ENCODE measurements at places on chromosomes 5 and 9.
A peak's percentile ranks its signal among the peaks of the same experiment; 100 is the strongest.

DNA sequence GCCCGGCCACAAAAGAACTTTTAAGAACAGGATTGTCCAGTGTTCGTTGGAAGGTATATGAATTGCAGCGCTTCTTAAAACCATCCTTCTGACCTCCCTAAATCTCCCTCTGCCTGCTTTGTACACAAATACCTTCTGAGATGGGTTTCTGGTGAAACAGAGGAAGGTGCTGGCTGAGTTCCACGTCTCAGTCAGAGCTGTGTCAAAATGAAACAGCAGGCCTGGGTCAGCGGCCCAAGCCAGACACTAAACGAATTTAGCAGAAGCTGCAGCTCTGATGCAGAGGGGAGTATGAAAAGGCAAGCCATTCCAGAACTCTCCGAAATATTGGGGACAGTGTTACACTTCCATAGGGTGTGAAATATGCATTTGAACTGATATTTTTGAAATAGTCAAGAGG, 37.8 kb upstream of the CRB2 start:
- DNase-seq: no peak

- DNase-seq: no peak
Observed at GRCh38 chr5:66892716-66893115, 296.5 kb downstream of the MAST4 start.

GRCh38 chr9:94298949-94299599, 29.4 kb downstream of the NUTM2F start:
- no peak for DNase-seq

- DNase-seq: peak; percentile 48
Observed at GRCh38 chr5:14142827-14143545, at the start of gene TRIO. TRIO (plus strand) TSS chr5:14143342; CDS start chr5:14143726, 384 bp downstream.

DNA sequence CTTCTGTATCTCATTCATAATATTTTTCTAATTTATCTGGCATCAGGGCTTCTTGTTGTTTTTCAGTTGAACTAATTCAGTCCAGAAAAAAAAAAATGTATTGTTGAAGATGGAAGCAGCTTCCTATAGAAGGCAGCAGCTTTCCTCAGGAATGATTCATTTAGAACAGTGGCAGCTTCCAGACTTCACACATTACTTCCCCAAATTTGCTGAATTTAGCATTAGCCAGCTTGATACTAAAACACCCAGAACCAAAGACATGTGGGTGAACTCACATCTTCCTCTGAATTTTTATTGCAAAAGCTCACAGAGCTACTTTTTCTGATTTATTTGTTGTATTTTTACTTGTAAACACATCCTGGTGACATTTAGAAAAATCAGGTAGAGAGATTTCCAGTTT, 53.8 kb downstream of the HCN1 start:
- no peak for DNase-seq

GRCh38 chr5:68475476-68475983, 260.0 kb downstream of the PIK3R1 start:
- DNase-seq: no peak

DNA sequence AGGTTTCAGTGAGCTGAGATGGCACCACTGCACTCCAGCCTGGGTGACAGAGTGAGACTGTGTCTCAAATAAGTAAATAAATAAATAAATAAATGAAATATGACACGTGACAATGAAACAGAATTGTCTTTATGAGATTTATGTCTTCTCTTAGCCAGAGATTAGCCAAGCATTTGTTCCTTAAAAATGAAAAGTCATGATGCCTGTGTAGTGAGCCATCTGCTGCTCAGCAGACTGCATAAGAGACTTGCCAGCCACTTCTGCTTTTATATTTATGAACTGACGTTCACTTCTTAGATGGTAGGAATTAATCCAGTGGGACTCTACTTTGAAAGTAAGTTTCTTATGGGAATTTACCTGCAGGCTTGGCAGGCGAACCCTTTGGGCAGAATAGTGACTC, 227.4 kb downstream of the NR3C1 start:
- no peak for DNase-seq

DNA sequence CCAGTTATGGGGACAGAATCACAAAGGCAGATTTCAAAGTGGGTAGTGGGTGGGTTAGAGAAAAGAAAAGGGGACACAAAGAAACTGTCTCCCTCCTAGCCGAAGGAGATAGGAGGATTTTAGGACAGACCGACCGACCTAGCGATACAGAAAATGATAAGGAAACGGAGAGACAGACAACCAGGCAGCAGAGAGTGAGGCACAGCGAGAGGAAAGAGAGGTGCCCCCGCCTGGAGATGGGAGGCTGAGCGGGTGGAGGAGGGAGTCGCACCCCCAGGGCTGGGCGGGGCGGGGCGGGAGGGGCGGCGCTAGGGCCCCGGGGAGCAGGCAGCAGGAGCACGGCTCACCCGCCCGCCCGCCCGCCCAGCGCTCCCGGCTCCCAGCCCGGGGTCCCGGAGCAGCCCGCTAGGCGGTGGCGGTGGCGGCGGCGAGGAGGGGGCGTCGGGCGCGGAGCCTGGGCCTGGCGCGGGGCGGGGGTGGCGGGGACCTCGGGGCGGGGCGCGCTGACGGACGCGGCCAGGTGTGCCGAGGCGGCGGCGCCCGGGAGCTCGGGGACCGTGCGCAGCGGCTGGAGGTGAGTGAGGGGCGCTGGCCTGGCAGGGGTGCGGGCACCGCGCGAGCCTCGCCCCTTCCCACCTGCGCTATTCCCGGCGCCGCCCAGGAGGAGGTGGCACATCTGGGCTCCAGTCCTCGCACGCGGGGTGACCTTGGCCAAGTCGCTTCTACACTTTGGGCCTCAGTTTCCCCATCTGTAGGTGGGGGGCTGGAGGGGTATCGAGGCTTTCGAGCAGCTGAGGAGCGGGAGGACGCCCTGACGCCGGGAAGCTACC, 15.9 kb upstream of the SYNPO start:
- peak; percentile 4 for DNase-seq

DNA sequence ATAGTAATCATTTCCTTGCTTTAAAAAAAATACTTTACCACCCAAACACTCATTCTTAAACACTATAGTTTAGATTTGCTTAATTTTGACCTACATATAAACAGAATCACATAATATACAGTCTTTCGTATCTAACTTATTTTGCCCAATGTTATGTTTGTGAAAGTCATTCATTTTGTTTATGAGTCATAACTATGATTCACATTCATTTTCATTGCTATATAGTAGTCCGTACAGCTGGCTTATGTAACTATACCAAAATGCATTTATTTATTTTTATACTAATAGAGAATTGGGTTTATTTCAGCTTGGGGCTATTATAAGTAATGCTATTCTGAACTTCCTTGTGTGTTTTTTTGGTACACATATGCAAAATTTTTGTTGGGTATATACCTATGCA, 33.9 kb upstream of the FOXI1 start:
- DNase-seq: no peak

- no peak for DNase-seq
Observed at GRCh38 chr9:126516936-126517832, 96.5 kb upstream of the LMX1B start.

DNA sequence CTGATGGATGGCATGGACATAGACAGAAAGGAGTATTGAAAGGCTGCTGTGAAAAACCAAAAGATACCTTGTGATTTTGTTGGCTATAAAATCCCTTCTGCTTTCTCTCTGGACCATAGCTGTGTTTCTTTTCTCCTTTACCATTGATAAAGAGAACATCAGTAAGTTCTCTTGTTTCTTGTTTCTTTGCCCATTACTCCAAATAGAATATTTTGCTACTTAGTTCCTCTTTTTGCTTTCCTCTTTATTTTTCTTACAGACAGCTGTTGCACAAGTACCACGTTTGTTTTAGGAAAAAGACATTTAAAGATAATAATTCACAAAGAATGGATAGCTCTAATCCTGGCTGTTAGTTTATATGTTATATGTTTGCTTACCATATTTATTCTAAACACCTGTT, 1129.2 kb downstream of the DTWD2 start:
- no peak for DNase-seq

GRCh38 chr5:144369006-144369405, 198.3 kb downstream of the KCTD16 start:
- DNase-seq: no peak

- DNase-seq: no peak
Observed at GRCh38 chr9:1031951-1032601, 18.1 kb upstream of the DMRT2 start.

GRCh38 chr9:116318468-116319374, 165.1 kb downstream of the PAPPA start:
- DNase-seq: no peak

DNA sequence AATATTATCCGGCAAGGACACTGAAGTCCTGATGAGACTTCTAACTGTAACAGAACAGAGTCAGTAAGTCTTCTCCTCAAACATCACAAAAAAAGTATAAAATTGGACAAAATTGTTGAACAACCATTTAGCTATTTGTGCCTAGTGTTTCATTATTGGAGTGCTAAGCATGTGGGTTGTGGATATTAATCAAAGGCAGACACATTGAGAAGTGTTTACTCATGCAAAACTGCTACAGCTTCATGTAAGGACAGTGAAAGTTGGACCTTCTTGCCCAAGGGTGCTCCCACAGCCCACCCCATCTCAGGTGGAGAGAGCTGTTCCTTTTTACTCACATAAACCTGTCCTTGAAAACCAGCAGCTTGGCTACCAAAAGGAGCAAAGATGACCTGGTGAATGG, 355.1 kb upstream of the DAB2 start:
- DNase-seq: no peak

DNA sequence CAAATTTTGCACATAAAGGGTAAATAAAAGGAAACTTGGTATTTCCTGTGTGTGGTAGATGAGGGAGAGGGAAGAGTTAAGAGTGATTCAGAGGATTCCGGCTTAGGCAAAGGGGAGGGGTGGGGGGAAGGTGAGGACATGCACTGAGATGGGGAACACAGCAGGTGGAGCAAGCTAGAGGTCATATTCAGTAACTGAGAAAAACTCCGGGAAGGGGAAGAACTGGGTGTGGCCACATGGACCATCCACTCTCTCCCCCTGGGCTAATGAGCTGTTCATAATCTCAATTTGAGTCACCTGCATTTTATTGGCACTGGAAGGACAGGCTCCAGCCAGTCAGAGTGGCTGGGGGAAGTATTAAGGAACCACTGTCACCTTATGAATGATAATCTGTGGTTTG, 45.1 kb upstream of the UGCG start:
- no peak for DNase-seq

- DNase-seq: no peak
Observed at GRCh38 chr5:10981932-10982331, 220.9 kb upstream of the DAP start.

GRCh38 chr9:106830527-106831150, 32.3 kb upstream of the ZNF462 start:
- DNase-seq: no peak

DNA sequence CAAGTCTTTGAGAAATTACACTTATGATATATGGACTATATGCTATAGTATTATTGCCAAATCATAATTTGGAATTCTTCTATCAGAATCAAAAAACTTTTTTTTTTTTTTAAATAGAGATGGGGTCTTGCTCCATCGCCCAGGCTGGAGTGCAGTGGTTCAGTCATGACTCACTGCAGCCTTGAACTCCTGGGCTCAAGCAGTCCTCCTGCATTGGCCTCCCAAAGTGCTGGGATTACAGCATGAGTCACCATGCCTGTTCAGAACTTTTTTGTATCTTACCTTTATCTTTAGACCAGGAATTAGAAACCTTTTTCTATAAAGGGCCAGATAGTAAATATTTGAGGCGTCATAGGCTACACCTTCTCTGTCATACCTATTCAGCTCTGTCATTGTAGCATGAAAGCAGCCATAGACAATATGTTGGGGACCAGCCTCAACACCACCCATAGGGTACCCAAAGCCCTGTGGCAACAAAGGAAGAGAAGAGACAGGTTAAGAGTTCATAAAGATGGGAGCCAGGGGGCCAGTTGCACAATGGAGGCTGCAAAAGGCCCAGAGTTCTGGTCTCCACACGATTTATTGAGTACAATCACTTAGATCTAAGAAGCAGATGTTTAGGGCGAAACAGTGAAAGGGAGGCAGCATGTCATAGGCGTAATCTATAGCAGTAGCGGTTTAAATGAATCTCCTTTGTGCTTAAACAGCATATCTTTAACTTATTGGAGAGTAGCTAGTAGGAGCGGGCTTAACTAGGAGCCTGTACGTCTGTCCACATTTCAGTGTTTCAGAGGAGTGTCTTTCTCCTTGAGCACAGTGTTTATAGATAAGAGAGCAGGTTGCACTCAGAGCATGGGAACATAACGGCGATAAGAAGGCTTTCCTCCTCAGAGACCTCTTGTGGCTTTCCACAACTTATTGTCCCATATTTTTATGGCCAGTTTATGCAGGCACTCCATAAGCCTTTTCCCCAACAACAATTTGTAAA, 12.5 kb downstream of the ECM2 start:
- DNase-seq: no peak

GRCh38 chr5:85479849-85480248, 1095.2 kb upstream of the EDIL3 start:
- no peak for DNase-seq

- no peak for DNase-seq
Observed at GRCh38 chr5:32298059-32298415, 14.7 kb downstream of the MTMR12 start.

GRCh38 chr5:92519811-92520632, 1061.0 kb downstream of the NR2F1-AS1 start:
- DNase-seq: no peak

GRCh38 chr5:148880696-148881095, 54.3 kb downstream of the ADRB2 start:
- no peak for DNase-seq

- DNase-seq: no peak
Observed at GRCh38 chr9:127183814-127184582, 61.6 kb upstream of the ANGPTL2 start.

GRCh38 chr5:84791730-84792129, 407.1 kb upstream of the EDIL3 start:
- DNase-seq: no peak

DNA sequence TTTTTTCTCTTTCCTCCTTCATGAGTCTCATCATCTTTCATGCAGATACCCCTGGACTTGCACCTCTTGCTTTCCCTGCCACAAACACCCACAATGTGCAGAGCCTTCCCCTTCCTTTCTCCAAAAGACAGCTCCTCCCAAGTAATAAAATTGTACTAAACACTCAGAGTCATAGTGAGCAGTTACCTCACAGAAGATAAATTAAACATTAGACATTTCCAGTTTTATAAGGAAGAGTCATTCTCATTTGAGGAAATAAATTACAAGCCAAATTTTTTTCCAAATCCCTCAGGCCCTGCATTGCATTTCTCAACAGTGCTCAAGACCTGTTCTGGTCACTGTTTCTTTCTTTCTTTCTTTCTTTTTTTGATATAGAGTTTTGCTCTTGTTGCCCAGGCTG, 131.5 kb downstream of the ATPSCKMT start:
- DNase-seq: no peak
